ENCODE measurements at places on chromosomes 2 and 18.

GRCh38 chr18:42289526-42289925 is 334.5 kb downstream of the PIK3C3 start:
- DNase-seq: no peak

DNA sequence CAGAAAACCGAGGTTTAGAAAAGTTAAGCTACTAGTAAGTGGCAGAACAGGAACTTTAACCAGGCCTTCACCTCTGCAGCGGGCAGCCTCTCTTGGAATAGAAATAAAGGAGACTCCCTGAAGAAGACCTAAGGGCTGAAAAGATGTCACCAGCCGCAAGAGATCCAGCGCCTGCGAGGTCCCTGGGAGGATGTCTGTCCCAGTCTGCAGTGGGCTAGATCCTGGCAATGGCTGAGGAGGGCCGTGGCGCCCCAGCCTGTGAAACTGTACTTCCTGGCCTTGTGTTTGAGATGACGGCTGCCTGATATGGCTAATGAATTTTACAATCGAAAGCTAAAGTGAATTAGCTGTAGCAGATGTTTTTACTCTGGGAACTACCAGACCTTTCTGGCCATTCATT is 300.6 kb upstream of the SALL3 start:
- DNase-seq: no peak

DNA sequence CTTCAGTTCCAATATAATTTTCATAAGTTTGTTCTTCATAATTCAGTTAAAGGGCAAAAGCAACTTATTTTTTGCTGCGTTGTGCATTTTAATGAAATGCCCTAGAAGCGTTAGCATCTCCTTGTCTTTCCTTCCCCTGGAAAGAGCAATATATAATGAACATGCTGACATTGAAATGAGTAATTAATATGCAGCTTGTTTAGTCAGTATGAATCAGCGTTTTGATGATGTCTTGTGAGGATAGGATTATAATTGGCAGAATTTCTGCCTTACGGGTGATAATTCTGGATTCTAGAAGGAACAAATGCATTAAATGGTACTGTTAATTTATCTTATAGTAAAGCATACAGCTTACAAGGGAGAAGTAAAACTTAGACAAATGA is 152.3 kb upstream of the MMADHC start:
- no peak for DNase-seq

DNA sequence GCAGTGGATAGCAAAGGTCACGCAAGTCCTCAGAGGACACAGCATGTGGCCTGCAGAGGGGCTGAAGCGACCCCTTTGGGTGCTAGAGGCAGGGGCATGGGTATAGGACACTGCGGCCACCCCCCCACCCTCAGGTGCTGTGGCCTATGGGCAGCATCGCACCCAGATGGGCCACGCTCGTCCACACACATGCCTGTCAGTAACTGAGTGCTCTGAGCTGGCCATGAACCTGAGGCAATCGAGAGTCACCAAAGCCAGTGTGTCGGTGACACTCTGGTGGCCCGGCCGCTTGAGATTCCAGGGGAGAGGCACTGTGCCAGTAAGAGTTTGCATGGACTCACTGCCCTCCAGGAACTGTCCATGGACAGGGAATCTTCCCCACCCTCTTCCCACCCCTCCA is 22.7 kb upstream of the PTPN2 start:
- DNase-seq: no peak

- DNase-seq: no peak
Observed at GRCh38 chr2:55162284-55163006, 69.6 kb downstream of the CLHC1 start.

DNA sequence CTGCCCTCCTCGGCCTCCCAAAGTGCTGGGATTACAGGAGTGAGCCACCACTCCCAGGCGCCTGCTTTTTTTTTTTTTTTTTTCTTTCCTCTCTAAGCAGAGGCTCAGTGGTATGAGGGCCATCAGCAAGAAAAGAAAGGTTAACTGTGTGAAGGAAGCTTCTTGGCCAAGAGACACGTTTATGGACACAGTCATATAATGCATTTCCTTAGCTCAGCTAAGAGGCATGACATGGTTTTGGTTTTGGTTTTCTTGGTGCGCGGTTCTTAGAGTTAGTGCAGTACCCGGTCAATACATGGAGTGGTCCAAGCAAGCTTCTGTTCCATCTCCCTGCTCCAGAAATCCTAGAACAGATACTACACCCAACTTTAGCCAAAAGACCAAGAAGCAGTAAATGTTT is 42.6 kb downstream of the RALBP1 start:
- DNase-seq: no peak

GRCh38 chr18:55862693-55863390 is 274.9 kb upstream of the TCF4 start:
- DNase-seq: no peak

GRCh38 chr2:3467654-3468053 is 51.7 kb downstream of the ADI1 start:
- DNase-seq: no peak

DNA sequence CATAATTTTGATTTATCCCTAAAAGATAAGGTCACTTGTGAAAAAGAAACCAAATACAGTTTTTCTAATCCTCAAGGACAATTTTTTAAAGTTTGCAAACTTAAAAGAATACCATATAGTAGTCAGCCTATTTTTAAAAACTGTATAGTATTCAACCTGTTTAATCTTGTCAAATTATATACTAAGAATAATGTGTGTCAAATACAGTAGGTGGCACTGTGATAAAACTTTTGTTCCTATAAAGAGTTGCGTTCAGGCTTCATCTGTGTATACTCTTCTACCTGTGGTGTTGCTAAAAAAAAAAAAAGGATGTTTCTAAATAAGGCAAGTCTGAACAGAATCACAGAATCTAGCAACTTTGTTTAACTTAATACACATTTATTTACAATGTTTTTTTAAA is 68.6 kb downstream of the CCDC138 start:
- DNase-seq: no peak

GRCh38 chr2:80670763-80671162 is 366.2 kb upstream of the LRRTM1 start:
- DNase-seq: no peak

- no peak for DNase-seq
Observed at GRCh38 chr2:164511738-164512137, 109.5 kb downstream of the GRB14 start.

DNA sequence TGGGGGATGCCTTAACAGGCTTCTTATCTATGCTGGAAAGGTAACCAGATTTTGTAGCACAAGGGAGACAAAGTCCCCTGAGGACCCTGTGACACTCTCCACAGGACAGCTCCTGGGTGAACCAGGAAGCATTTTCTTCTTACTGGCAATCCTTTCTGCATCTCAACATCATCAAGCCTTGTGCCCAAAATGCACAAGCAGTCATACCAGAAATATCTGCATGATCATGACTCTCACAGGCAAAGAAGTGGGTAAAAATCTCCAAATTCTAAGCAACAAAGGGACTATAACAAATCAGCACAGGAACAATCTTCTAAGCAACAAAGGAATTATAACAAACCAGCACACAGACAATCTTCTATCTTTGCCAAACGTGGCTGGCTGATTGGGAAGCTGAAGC is 99.1 kb upstream of the CD226 start:
- DNase-seq: no peak

DNA sequence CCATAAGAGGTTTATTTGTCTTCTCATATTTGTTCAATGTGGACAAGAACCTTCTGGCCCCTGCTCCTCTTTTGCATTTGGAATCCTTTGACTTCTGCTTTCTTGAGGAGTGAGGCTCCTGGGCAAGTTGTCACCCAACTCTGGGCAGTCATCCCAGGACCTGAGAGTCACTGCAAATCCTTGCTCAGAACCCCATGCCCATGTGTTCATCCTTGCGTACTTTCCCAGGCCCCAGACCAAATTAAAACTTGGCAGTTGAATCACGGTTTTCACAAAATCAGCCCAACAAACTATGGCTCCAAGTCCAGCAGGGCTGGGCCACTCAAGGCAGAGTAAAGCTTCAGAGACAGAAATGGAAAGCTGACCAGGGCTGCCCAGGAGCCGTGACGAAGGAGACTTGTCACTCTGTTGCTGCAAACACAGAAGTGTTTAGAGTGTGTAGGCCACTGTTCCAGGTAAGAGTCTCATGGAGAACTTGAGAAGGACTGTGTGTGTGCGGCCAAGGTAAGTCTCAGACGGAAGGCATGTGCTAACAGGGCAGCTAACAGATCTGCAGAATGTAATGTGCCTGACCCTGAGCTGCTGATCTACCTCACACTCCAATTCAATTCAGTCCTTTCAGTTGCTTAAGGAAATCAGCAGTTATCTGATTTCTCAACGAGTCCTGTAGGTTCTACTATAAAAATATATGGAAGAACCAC is 549.4 kb upstream of the HS6ST1 start:
- DNase-seq: no peak

- no peak for DNase-seq
Observed at GRCh38 chr2:233848276-233848675, 6.1 kb downstream of the HJURP start.

- no peak for DNase-seq
Observed at GRCh38 chr2:188893972-188894371, 80.2 kb upstream of the COL3A1 start.

DNA sequence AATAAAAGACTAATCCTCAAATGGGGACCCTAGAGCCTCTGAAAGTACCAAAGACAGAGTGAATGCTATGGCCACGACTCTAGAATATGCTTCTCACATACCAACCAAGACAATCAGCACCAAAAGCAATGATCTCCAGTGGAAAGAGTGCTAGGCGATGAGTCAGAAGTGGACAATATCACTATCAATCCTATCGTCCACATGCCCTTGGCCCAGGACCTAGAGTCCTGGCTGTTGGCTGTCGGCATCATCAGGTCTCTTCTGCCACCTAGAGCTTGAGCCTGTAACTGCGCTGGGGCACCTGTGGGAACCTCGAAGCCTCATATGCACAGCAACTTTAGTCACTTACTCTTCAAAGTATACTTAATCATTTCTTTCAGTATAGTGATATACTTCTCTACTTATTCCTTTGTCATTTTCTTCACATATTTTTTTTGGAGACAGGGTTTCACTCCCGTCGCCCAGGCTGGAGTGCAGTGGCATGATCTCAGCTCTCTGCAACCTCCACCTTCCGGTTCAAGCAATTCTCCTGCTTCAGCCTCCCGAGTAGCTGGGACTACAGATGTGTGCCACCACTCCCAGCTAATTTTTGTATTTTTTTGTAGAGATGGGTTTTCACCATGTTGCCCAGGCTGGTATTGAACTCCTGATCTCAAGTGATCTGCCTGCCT is 29.7 kb downstream of the NOL10 start:
- DNase-seq: no peak

- no peak for DNase-seq
Observed at GRCh38 chr2:203683421-203683820, 23.0 kb upstream of the CD28 start.

- DNase-seq: no peak
Observed at GRCh38 chr2:229231328-229231868, 39.7 kb downstream of the PID1 start.

GRCh38 chr2:19868701-19869580 is 32.8 kb downstream of the TTC32 start:
- DNase-seq: no peak

- no peak for DNase-seq
Observed at GRCh38 chr2:208827549-208828221, 421.1 kb downstream of the PTH2R start.

DNA sequence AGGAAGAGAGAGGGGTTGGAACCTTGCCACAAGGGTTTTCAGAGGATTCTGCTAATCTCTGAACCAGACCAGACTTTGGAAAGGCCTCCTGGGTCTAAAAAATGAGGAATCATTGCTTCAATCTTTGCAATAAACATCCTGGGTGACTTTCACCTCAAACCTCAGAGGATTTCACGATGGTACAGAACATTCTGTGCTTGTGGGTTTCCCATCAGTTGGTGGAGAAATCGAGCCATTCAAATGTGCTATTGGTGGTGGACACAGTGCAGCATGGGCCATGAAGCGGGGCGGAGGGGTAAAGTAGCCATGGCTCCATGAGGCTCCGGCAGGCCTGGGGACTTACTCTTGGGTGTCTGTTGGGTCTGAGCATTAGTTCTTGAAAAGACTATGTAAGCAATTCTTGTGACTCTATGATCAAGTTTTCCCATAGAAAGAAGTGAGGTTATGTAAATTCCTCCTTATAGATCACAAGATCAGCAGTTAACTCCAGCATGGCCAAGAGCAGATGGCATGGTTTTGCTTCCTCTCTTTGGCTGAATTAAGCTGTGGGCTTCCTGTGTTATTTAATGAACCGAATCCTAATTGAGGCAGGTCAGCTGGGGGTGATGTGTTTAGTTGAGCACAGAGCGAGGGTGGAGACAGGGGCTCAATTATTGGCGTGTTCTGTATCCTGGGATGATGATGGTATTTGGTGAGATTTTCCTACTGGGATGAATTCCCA is 1.9 kb upstream of the IL1R2 start:
- no peak for DNase-seq

- no peak for DNase-seq
Observed at GRCh38 chr2:228705318-228705717, 523.8 kb upstream of the SPHKAP start.

- DNase-seq: no peak
Observed at GRCh38 chr2:197196541-197197180, 113.9 kb downstream of the ANKRD44 start.

- DNase-seq: no peak
Observed at GRCh38 chr2:48265169-48266030, 264.6 kb upstream of the STON1 start.

Measured in NCI-H187 treated with DMSO at 0.1 percent for 48 hours (cell line).